GM12892 (cell line): ENCODE measurements at places on chromosomes 1 and 21.
A peak's percentile ranks its signal among the peaks of the same experiment; 100 is the strongest.

DNA sequence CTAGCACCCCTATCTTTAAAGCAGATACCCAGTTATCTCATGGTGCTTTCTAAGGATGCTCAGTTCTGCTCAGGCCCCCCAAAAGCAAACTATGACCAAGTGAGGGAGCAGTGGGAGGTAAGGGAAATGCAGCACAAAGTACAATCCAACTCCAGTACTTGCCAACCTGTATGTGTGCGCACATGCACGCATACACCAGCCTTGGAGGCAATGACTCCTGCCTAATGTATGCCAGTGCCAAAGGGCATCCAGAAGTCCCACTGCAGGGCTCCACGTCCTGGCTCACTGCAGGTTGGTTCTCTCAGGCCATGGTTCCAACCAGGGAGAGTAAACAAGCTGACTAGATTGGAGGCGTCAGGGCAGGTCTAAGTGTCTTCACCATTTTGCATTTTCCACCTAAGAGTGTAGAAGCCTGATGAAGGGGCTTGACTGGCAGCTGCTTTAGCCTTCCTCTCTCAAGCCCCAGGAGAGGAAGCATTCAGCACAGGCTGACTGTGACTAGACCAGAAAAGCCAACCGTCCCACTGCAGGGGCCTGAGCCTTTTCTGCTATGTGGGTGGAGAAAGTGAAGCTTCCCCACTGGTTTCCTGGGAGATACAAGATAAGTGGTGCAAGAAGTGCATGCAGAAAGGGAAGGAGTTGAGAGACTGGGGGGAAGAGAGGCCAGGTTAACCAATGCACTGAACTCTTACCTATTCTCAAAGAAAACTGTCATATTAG is 7.7 kb downstream of the AMIGO1 start:
- no peak for DNase-seq

DNA sequence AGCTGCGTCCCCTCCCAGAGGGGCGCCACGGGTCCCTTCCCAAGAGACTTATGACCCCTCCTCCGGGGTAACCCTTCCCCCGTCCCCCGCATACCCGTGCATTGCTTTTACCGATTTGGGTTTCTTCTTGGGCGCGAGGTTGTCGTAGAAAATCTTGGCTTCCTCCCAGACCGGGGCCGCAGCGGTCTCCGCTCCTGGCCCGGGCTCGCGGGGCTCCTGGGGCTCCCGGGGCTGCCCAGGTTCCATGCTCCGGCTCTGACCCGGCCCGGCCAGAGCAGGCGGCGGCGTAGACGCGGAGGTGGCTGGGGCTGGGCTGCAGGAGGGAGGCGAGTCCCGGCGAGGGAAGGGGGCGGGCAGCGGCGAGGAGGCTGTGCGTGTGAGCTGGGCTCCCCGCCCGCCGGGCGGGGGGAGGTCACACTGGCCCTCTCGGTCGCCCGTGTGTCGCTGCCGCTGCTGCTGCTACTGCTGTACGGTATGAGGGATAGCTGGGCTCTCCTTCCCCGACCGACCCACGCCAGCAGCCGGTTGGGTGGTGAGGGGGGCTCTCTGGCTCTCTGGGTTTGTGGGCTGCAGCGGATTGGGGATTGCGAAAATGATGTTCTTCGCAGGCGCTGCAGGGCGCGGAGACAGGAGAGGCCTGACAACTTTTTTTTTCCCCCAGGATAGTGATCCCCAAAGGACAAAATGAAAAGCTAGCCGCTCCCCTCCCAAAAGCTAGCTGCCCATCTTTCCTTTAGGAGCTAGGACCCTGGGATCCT is at the start of gene NT5C1A:
TSS of gene NT5C1A (minus strand) at position 315 of the 758 bp plus-strand sequence. CDS start at position 246, 69 bp downstream.
- DNase-seq = peak; percentile 81

DNA sequence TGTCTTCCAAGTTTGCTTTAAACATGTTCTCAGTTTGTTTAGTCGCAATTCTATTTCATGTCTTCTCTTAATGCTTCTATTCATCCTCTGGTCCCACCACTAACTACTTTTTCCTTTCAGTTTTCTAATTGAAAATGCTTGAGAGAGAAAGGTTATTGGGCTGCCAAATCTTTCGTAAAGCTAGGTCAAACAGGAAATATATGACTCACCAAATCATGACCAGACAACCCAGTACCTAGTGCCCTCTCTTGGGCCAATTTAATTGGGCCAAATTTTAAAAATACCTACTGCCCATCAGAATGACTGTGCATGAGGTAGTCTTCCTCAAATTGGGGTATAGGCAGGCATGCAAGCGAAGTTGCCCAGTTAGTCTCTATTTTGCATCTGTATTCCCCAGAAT is 295.4 kb upstream of the PBX1 start:
- DNase-seq = no peak

DNA sequence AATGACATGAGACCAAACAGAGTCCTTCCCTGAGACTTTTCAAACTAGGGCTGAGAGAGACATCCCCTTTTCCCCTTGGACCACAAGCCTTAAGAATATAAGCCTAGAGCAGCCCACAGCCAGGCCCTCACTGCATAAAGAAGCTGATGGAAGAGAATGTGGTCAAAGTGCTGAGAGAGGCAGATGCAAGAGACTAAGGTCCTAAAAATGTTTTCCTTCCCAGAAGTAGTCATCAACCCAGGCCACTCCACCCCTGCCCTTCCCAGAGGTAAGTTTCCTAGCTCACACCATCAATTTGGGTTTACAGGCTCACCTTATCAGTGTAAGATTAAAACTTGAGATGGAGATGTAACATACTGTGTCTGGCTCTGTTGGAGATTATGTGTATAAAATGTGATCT is 58.2 kb downstream of the BCAR3 start:
- DNase-seq = no peak

DNA sequence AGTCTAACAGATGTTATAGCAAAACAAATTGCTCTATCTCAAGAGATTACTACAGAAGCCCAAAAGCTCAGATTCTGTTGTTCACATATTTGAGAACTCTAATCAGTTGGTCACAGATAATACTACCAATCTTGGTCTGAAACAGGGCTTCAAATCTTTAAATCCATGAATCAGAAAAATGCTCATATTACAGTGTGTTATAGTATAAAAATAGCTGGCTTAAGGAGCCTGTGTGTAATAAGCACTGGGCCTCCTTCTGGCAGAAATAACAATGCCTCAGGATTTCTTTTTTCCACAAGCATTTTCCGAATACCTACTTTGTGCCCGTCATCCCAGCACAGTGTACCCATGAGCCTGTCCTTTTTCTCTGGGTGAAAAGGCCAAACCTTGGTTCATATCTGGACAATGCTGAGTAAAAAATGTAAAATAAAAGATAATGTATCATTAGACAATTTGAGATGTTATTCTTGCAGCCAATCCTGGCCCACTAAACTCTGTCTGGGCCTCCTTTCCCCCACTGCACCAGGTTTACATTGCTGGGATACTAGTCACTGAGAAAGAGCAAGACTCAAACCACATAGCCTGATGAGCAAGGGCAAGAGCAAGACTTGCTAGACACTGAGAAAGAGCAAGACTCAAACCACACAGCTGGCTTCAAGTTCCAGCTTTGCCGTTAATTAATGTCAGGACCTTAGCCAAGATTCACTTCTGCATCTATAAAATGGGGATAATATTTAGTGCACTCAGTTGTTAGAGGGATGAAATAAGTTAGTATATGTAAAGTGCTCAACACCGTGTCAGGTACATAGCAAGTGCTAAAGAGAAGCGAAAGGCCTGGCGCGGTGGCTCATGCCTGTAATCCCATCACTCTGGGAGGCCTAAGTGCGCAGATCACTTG is 17.0 kb upstream of the ADAR start:
- DNase-seq = no peak

DNA sequence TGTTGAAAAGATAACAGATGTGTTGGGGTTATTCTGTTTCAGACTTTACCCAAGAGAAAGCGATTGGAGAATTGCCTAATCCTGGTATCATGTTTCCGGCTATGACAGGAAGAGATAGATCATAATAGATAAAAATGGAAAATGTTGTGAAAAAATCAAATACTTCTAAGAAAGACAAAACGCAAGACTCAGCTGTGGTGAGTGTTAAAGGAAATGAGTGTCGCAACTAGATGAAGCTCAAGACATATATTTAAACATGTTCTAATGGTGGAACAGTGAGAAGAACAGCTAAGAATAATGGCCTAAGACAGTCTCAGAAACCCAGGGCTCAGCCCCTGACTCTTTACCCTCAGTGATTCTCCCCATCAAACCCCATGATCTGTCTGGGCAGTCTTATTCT is 426.7 kb upstream of the RUNX1 start:
- DNase-seq = no peak

GRCh38 chr1:46053734-46054133 is 78.7 kb downstream of the PIK3R3 start:
- DNase-seq = no peak
